ENCODE measurements at places on chromosomes 5 and 9. TPM values are rescaled to one million over a fixed set of nuclear protein-coding genes. Genes with fewer than 3 reads are reported as not detected.

SPOCK1 gene
- total RNA-seq = 84.4 TPM

PCBD2 gene
- total RNA-seq = 6.0 TPM

CYSRT1 gene
- 0.98 TPM for total RNA-seq

ENTPD2 gene
- total RNA-seq = not detected

TMEM252 gene
- total RNA-seq = not detected

GPR21 gene
- not detected for total RNA-seq

PRDM9 gene
- total RNA-seq = 0.41 TPM

CREBRF gene
- 8.5 TPM for total RNA-seq

IL13 gene
- 0.42 TPM for total RNA-seq

COL27A1 gene
- 14.6 TPM for total RNA-seq

GAS1 gene
- total RNA-seq = 1.4 TPM

POU5F2 gene
- 0.82 TPM for total RNA-seq

ECSCR gene
- not detected for total RNA-seq

ANKRD20A1 gene
- total RNA-seq = 1.2 TPM

Measured in A375 (cell line).